Naive thymus-derived CD4-positive, alpha-beta T cell (primary cell): ENCODE measurements at places on chromosomes 2 and 18. TPM values are rescaled to one million over a fixed set of nuclear protein-coding genes. Genes with fewer than 3 reads are reported as not detected.

GRCh38 chr2:108533832-108534583 lies at the start of gene LIMS1:
LIMS1 (plus strand) TSS chr2:108534470; CDS start chr2:108534563, 93 bp downstream.
- peak; percentile 76 for DNase-seq

DNA sequence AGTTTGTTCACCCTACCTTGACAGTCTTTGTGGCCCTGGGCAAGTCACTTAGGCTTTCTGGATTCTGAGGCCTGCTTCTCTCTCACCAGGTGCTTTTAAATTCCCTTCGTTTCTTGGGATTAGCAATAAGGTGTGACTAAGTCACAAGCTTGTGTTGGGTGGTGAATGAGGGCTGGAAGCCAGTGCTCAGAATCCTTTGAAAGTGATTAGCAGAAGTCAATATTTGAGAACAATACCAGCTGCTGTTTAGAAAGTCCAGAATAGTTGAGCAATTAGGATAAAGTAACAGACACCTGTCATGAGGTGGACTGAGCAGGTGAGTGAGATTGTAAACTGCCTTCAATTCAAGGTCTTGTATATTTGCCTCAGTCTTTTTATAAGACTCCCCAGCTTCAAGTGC lies 19.3 kb upstream of the MGAT5 start:
- no peak for DNase-seq

Gene FOSL2
- 32.5 and 33.9 TPM in 2 replicates for total RNA-seq

DNA sequence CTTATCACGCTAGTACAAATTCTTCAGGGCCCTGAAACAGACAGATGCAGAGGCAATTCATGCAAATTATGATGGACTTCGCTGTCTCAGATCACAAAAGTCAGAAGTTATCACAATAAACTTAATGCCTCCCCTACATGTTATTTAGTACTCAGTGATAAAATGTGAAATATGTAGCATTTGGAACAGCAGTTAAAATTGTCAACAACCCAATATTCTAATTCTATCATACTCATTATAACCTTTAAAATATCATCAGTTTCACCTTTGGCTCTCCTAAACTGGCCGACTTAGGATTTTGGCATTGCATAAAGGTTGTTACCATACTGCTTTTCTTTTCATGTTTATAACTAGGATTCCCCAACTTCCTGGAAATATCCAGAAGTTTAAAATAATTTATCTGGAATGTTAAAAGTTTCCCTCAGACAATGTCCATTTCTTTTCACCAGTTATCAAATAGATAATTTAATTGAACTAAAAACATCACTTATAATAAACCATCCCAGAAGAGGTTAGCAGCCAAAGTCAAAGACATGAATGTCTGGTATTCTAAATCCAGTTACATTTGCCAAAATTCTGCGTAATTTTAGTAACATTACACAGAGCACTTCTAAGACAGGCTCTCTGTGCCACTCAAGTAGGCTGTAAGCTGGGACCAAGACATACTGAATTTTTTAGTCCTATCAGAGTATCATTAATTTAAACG lies 239.8 kb downstream of the RBM43 start:
- no peak for DNase-seq

DNA sequence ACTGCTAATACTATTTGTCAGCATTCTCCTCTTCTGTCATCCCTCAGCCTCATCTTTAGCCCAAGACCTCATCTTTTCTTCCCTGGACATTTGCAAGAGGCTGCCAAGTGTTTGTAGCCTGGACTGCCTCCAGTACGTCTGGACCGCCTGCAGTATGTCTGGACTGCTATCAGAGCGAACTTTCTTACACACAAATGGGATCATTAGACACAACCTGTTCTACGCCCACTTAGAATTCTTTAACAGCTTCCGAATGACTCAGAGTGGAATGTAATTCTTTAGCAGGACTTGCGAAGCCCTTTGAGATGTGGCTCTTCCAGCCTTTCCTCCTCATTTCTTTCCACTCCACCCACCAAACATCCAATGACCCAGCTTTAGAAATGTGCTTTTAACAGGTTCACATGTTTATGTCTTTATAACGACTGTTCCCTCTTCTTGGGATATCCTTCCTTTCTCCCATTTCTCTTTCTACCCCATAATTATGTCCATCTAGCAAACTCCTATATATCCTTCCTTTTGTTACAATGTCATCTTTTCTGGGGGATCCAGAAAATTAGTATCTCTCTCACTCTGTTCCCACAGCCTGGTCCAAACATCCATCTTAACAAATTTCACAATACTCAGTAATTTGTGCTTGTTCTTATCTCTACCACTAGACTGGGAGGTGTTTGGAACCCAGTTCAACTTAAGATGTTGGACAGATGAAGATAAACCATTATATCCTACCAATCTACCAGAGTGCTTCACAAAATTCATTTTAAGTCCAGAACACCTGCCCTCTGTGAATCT lies 171.3 kb upstream of the PGAP1 start:
- no peak for DNase-seq

DNA sequence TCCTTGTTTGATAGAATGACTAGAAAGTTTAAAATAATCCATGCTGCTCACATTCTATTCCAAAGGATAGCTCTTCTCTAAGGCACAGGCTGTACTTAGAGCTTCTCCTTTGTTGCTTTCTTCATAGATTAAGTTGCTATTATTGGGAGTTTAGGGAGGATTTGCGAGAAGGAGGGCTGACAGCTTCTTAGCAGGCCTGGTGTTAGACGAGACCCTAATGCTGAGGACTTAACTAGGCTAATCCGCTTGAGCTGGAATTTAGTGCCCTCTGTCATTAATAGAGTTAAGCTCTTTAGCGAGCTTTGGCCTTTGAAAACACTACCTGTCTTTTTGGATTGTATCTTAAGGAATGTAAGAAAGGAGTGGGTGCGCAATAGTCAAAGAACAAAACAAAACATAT lies 81.3 kb downstream of the MOGAT1 start:
- no peak for DNase-seq

Gene GALNT3
- 2.5 TPM for total RNA-seq

Gene GCA
- total RNA-seq = 13.4 TPM

DNA sequence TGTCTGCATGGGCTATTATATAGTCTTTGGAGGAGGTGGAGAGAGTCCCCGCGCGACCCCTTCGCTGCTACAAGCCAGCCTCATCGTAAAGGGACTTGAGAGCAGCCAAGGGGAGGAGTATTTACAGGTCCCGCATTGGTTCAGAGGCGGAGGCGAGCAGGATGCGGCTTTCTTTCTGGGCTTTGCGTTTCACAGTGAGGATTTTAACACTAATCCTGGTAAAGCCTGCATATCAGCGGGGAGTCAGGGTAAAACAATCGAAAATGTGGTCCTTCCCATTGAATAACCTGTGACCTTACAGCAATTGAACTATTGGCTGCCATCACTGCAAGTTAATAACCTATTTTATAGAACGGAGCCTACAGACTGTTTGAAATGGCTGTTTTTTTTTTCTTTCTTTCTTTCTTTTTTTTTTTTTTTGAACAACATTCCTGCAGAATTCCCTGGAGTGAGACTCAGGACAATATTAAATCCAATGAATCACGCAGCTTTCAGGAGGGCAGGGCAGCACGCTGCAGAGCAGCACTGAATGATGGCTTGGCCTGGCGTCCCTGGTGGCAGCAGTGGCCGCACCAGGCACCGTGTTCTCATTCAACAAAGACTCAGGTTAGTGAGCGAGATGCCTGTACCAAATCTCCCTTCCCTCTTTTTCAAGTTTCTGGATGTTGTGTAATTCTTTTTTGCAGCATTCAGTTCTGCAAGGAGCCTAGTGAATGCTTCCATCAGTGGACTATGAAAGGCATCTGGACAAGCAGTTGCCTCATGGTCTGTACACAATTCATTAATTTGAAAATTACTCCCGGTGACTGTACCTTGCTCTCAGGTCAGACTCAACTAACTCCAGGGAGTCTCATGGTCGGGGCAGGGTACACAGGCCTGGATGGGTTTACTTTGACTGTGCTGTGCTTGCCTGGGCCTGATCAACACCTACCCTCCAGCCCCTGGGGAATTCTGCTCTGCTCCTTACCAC lies 19.8 kb downstream of the SMIM21 start:
- DNase-seq = no peak

DNA sequence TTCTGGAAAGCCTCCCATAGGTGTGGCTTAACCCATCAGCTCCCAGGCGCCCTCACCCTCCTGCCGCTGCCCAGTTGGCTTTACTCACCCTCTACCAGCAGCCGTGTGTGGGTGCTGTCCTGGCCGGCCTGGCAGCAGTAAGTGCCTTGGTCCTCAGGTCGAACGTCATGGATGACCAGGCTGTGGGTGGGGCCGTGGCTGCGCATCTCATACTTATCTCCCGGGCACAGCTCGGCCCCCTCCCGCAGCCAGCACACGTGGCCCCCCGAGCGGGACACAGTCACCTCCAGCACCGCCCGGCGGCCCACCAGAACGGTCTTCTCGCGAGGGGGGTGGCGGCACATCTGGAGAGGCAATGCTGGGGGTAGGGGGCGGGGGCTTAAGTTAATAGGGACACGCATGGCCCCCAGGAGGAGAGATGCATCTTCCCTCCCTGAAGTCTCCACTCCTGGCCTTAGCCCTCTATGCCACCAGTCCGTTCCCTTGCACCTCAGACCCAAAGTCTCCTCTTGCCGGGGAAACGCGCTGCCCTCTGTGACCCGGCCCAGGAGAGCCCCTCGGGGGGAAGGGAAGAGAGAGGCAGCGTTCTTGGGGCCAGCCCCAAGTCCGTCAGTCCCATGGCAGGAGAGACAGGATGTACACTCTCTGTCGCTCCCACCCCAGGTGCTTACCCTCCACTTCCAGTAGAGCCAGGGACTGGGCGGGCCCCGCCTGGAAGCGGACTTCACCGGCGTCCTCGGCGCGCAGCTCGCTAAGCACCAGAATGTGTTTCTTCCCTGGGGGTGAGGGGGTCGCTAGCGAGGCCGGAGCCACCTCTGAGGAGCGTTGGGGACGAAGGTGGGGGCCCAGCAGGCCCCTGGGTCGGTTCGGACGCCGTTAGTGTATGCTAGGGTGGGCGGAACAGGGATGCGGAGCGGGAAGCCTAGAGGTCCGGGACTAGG lies 7.9 kb downstream of the TMEM198 start:
- peak; percentile 17 for DNase-seq

GRCh38 chr2:51420511-51420910 lies 388.6 kb upstream of the NRXN1 start:
- DNase-seq = no peak

Gene CCDC148
- total RNA-seq = not detected in 2 replicates
